GM03348 (cell line): ENCODE measurements at places on chromosomes 1 and 21.
A peak's percentile ranks its signal among the peaks of the same experiment; 100 is the strongest.

DNA sequence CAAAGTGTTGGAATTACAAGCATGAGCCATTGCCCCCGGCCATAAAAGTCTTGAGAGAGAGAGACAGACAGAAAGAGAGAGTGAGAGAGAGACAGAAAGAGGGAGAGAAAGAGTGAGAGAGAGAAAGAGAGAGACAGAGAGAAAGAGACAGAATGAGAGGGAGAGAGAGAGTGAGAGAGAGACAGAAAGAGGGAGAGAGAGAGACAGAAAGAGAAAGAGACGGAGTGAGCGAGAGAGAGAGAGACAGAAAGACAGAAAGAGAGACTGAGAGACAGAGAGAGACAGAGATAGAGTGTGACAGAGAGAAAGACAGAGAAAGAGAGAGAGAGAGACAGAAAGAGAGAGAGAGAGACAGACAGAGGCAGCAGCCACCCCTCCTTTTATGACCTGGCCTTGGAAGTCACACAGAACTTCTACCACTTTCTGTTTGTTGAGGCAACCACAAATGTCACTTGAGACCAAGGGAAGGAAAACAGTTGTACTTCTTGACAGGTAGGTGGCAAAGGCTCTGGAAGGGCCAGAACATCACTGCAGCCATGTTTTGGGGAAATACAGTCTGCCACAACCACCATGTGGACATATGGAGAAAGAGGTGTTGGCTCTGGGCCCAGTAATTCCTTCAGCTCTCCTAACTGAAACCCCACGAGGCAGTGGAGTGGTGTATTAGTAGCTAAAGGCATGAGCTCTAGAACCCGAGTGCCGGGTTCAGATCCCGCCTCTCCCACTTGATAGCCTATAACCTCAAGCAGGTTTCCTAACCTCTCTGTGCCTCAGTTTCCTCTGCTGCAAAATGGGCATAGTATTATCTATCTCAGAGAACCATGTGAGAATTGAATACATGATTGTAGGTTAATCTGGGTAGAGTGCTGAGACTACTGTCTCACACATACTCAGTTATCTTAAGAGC is 50.6 kb downstream of the TNFRSF8 start:
- peak; percentile 64 for DNase-seq

- DNase-seq: no peak
Measured at GRCh38 chr21:20424943-20425342, 573.3 kb upstream of the NCAM2 start.

DNA sequence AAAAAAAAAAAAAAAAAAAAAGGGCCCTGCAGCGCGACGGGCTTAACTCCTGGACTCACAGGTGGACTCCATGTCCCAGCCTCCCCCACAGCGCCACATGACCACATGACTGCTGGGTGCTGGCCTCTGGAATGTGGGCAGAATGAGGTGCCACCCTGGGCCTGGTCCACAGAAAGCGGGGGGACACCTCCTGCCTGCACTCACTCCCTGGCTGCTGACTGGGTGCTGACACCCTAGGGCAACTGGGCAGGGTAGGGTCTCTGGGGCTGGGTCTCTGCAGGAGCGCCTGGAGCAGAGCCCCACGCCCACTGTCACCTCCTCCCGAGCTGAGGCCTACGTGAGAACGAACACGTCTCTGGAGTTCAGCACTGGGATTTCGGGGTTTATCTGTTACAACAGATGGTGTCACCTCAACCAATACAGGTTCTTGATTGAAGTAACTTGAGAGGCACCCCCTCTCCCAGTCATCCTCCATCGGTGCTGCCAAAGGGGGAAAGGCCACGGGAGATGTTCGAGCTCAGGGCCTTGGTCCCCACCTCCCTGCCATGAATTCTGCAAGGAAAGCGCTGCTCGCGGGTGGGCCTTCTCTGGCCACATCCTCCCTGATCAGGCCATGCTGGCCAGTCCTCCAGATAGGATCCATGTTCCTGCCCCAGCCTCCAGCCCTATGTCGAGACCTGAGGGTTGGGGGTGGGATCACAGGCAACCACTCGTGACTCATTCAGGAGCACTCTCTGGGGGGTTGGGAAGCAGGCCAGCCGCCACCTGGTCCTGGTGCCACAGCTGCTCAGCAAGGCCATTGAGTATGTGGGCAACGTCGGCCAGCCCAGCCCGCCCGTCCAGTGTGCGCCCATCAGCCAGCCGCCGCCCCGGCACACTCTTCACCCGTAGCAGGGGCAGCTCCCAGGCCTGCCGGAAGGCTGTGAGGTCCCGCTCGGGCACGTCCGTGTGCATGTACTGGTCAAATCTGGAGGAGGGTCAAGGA is 5.4 kb downstream of the CPLANE2 start:
- no peak for DNase-seq

- DNase-seq: peak; percentile 70
Measured at GRCh38 chr1:204198348-204199340, 2.4 kb upstream of the KISS1 start.

DNA sequence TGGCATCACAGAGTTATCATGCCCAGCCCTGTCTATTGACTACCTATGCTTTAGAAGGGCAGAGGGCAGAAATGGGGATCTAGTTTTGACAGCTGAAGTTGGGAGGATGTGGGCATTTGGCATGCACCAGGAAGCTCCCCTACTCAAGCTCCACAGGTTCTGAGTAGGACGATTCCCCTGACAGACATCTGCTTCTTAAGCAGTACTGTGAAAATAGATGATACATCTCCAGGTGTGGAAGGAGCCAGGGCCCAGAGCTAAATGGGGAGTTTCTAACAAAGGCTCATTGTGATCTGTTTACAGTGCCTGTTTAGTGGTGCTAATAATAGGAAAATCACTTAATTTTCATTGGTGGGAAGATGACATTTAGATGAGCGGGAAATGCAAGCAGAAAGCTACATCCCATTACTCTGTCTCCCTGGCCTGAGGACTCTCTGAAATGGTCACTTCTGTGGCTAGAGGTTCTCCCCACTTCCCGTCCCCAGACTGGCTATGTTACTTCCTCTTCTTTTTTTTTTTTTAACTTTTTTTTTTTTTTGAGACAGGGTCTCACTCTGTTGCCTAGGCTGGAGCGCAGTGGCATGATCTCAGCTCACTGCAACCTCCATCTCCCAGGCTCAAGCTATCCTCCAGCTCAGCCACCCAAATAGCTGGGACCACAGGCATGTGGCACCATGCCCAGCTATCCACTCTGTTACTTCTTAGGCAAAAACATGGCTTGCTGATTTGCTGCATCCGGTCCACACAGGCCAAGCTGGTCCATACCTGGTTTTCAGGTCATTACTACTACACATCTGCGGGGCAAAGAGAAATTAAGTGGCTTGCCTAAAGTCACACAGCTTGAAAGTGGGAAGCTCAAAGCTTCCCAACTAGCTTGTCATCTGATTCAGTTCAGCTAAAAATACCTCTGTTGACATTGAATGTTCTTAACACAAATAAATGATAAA is 23.2 kb upstream of the CNIH3 start:
- DNase-seq: peak; percentile 76

DNA sequence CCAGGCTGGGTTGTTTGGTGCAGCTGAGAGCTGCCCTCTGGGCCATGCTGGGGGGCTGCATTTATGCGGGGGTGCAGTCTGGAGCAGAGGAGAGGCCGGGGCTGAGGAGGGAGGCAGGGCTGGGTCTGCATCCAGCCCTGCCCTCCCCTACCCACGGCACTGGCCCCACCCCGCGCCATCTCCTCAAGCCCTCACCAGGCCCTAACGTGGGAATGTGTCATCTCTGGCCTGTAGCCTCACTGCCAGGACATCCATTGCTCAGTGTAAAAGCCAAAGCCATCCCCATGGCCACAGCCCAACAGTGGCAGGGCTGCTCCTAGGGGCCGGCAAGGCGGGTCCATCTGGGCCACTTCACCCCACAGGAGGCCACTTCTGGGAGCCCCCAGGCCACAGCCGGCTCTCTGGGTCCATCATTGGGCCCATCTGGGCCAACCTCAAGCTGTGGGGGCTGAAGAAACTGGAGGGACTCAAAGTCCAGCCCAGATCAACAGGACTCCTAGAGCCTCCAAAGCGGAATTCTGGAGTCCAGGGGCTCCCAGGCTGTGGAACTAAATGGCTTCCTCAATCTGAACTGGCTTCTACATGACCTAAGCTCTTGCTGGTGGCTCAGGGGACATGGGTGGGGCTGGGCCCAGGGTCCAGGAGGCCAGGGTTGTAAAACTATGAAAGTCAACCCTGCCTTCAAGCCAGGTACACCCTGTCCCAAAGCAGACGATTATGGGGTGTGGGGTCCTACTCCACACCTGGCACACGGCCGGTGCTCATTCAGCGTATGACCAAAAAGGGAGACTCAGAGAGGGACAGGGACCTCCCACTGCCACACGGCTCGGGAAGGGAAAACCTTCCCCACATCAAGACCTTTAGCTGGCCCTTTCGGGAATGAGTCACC is 32.6 kb downstream of the RUNX3 start:
- DNase-seq: no peak
